ENCODE measurements at places on chromosomes 12 and 14.

GRCh38 chr14:35992816-35993683, 166.9 kb downstream of the BRMS1L start:
- DNase-seq, result no peak

GRCh38 chr14:72172597-72172996, 240.4 kb downstream of the RGS6 start:
- no peak for DNase-seq

GRCh38 chr12:95413576-95413975, 60.4 kb upstream of the METAP2 start:
- no peak for DNase-seq

DNA sequence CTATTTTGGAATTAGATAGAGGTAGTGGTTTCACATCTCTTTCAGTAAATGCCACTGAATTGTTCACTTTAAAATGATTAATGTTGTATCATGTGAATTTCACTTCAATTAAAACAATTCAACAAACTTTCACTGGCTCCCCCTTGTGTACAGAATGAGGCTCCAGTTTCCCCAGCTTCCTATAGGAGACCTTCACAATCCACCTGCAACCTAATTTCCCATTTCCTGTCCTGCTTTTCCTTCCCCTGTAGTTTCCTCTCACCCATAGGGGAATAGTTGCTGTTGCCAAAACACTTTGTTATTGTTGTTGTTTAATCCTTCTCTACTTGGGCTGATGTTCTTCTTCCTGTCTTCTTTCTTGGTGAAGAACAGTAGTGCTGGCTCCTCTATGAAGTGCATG, 59.8 kb downstream of the NPAS3 start:
- no peak for DNase-seq

- no peak for DNase-seq
Measured at GRCh38 chr12:2485681-2486080, 309.1 kb upstream of the FKBP4 start.

- no peak for DNase-seq
Measured at GRCh38 chr12:53103860-53104305, 597 bp downstream of the SOAT2 start.

DNA sequence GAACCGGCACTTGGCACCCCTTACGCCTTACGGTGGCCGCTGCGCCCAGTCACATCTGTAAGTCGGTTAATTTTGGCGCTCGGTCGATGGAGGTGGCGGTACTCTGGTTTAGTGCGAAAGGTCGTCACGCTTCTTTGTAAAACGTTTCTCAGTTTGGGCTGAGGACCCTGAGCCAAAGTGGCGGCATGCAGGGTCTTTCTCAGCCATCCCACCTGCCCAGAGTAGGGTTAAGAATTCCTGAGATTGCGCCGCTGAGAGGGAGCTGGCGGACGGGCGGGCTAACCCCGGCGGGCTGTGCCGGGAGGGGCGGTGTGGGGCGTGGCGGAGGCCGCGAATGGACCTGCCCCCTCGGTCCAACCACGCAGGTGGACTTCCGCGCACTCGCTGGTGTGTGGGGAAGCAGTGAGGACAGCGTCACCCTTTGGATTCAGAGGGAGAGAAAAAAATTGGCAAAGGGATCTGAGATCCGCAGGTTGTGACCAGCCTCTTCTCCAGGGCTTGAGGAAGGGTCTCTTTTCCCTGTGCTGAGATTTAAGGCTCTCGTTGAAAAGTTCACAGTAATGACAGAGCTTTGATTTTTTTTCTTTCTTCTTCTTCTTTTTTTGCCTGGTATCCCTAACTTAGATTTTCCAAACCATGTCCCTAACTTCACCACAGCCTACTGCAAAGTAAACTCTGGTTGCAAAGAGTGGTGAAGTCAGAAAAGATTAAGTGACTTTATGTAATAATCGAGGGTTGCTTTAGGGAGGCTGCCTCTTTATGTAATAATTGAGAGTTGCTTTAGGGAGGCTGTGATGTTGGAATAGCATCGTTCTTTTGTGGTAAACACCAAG, 602 bp upstream of the FBXO33 start:
- DNase-seq, result peak; percentile 59

DNA sequence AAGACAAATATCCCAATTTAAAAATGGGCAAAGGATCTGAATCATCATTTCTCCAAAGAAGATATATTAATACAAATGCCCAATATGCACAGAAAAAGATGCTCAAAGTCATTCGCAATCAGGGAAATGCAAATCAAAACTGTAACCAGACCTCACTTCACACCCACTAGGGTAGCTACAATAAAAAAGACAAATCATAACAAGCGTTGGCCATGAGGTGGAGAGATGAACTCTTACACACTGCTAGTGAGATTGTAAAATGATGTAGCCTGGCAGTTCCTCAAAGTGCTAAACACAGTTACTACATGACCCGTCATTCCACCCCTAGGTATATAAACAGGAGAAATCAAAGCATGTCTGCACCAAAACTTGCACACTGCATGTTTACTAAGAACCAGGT, 30.4 kb downstream of the CDC42BPB start:
- DNase-seq, result no peak

DNA sequence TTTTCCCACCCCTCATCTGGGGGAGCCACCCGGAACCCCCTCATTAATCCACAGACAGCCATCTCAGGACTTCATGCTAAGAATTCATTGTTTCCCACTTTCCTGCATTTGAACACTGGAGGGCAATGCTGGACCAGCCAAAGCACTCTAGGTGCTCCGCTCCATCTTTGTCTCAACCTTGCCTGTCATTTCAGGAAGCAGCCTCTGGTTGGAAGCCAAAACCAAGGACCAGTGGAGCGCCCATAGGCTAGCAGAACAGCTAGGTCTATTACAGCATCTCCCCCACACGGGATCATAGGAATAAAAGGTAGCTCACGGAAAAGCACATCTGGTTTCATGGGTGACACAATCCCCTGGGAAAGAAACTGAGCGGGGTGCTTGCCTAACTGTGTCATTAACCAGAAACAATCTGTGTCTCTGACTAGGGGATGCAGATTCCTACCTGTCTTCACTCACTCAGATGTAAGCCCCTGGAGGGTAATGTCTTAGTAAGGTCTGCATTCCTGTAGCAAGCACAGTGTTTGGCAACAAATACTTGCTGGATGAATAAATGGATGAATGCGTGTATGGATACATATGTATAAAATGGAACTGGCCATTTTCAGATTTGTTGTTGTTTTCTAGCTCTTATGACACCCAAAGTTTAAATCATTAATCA, 197.0 kb downstream of the DAD1 start:
- no peak for DNase-seq

- DNase-seq, result no peak
Measured at GRCh38 chr14:52365071-52365470, 51.0 kb downstream of the PTGER2 start.

- DNase-seq, result no peak
Measured at GRCh38 chr14:48274826-48275225, 599.4 kb upstream of the MDGA2 start.

DNA sequence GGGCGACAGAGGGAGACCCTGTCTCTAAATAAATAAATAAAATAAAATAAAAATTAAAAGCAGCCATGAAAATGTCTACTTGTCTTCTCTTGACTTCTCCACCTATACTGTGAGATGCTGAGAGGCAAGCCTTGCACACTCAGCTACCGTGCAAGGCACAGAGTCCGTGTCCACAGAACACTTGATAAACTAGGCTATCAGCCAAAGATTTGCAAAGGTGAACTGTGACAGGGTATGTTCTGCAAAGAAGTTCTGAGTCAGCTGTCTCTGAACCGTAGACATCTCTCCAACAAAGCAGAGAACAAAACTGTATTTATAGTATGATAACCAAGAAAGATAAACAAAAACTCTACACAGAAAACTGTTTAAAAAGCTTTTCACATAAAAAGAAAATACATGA, 35.5 kb downstream of the STXBP6 start:
- no peak for DNase-seq

GRCh38 chr14:75979648-75980565, 1.9 kb downstream of the TGFB3 start:
- no peak for DNase-seq

DNA sequence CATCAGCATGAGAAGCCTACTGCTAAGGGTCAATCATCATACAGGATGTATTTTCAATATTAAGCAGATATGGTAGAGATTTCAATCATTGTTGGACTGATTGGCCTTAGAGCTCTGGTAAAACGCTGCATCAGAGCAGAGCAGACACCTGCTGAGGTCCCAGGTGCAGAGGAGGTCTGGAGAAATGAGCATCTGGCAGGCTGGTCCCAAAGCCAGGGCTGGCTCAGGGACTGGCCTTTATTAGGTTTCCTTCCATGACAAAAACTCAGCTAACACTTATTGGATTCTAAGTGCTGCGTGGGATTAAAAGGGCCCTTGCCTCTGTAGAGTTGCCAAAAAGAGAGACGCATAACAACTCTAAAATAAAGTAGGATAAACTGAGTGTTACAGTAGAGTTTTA, 29.7 kb downstream of the AKAP6 start:
- no peak for DNase-seq

DNA sequence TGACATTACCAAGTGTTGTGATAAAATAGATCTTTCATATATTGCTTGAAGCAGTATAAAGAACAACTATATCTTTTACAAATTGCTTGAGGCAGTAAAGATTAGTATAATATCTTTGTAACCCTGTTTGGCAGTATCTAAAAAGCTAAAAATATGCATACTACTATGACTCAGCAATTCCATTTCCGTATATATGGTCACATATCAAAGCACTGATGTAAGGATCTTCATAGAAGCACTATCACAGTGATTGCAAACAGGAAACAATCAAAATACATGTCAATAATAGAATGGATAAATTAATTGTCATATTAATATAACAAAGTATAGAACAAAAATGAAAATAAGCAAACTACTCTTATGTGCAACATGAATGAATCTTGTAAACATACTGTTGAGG, 158.4 kb upstream of the IGF1 start:
- DNase-seq, result no peak

GRCh38 chr12:116159175-116159574, 118.3 kb downstream of the MED13L start:
- DNase-seq, result no peak

- no peak for DNase-seq
Measured at GRCh38 chr12:93657071-93657470, 20.1 kb upstream of the CRADD start.

- no peak for DNase-seq
Measured at GRCh38 chr12:12024911-12025682, 45.6 kb upstream of the BCL2L14 start.

DNA sequence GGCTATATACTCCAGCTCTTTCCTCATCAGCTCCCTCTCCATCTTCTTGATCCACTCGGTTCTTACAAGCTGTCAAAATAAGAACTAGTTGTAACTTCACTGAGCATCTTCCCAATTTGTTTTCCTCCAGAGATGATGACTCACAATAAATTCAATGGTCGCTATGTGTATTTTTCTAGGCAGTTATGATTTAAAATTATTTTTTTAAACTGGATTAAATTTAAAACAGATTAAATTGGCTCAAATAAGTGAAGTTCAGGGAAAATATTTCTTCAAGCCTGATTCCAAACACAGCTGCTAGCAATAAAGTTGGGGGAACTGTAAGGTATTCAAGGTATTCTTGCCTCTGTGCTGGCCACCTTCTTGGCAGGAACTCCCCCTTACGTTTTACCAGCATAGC, 717.7 kb upstream of the USP15 start:
- DNase-seq, result no peak

DNA sequence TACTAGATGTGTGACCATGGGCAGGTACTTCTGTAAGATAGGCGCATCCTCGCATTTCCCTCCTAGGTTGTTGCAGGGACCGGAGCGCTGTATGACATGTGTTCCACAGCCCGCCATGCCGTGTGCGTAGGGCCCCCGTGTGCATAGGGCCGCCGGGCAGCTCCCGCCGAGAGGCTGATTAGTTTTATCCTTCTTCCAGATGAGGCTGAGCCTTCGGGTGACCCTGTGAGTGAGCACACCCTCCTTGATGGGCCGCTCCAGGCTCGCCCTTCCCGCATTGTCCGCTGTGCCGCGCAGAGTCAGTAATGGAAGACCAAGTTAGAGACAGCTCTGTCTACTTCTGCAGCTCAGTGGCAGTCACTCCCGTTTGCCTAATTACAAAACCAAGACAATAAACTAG, 72.9 kb upstream of the DYNC1H1 start:
- no peak for DNase-seq

- DNase-seq, result no peak
Measured at GRCh38 chr12:57066245-57066644, 12.3 kb downstream of the NEMP1 start.

GRCh38 chr12:131085125-131085815, 131.6 kb downstream of the ADGRD1 start:
- no peak for DNase-seq

DNA sequence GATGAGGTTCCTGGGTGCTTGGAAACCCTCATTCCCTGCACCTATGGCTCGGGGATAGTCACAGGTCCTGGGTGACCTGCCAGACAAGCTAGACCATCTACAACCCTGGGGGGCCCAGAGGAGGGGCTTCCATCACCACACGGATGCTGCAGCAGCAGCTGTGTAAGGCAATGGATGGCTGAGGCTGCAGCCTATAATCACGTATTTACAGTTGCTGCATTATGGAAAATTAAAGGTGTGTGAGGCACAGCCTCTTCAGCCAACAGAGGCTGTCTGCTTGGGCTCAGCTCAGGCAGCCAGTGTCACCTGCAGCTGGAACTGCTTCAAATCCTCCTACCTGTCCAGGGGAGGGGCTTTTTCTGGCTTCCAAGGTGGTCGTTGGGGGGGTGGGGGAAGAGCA, 268.1 kb downstream of the CACNA1C start:
- DNase-seq, result no peak

DNA sequence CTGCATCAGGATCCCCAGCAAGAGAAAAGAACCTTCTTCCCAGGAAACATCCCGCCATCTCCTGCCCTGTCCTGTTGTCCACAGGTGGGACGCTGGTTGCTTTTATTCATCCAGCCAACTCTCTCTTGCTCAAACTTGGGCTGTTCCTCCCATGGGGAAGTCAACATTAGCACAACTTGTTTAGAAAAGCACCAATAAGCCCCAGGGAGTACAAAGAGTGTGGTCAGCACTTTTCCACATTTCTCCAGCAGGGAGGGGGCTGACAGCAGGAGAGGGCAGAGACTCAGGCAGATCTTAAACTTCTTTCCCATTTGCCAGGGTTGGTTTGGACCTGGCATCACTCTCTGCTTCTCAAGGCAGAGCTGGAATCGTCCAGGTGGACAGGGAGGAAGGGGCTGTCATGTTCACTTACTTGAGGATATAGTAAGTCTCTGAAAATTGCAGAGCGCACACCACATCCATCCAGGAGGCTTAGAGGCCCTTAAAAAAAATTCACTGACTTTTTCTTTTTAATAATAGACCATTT, 74.9 kb downstream of the RBM19 start:
- DNase-seq, result no peak

DNA sequence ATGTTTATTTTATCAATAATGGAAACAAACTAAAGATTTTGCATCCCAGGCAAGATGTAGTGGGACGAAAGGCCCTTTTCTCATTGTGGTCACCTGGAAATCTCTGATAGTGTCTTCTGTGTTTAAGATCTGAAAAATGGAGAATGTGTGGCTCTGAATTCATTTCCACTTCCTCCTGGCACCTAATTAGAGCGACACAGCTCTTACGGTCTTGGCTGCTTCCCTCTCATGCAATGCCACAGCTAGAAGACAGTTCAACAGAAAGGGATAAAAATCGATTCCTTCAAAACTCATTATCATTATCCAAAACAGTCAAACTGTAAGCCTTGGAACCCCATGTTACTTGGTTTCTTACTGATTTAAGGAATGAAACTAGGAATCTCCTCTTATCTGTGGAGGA, 9.3 kb downstream of the ST8SIA1 start:
- no peak for DNase-seq
